Activated naive CD8-positive, alpha-beta T cell treated with anti-CD3 and anti-CD28 coated beads, Interleukin-2, amount 10 ng/mL, durations not matched to agents 7 days and 5 days (primary cell): ENCODE measurements at places on chromosomes 11 and 22.

GRCh38 chr11:67551127-67551526 is 27.9 kb upstream of the CABP2 start:
- no peak for DNase-seq

DNA sequence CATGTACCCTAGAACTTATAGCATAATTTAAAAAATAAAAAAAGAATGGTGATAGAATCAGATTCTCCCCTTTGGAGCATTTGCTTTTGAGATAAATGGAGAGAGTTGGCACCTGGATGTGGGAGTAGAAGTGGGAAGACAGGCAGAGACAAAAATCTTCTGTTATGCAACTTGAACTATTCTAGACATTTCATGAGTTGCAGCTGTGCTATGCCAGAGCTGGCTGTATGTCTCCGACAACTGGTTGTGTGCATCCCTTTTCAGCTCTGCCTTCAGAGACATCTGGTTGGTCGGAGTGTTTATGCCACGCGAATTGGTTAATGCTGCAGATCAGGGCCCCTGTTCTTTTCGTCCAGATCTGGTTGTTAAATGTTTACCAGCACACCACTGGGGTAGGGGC is 161.3 kb downstream of the JRKL start:
- DNase-seq = no peak

GRCh38 chr22:47784367-47784983 is 1022.0 kb downstream of the TBC1D22A start:
- DNase-seq = no peak

DNA sequence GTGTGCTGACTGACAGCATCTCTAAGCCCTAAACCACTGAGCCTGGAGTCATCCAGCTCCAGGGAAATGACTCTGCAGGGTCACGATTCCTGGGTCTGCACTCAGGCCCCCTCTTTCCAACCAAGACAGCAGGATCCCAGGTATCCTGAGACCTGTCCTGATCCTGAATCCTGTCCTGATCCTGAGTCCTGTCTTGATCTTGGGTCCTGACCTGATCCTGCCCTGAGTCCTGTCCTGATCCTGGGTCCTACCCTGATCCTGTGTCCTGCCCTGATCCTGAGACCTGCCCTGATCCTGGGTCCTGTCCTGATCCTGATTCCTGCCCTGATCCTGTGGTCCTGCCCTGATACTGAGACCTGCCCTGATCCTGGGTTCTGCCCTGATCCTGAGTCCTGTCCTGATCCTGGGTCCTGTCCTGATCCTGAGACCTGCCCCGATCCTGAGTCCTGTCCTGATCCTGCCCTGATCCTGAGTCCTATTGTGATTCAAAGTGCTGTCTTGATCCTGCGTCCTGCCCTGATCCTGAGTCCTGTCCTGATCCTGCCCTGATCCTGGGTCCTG is 1.4 kb upstream of the KRTAP5-6 start:
- DNase-seq = no peak

- no peak for DNase-seq
Measured at GRCh38 chr11:71252770-71253730, 673 bp upstream of the SHANK2 start.

DNA sequence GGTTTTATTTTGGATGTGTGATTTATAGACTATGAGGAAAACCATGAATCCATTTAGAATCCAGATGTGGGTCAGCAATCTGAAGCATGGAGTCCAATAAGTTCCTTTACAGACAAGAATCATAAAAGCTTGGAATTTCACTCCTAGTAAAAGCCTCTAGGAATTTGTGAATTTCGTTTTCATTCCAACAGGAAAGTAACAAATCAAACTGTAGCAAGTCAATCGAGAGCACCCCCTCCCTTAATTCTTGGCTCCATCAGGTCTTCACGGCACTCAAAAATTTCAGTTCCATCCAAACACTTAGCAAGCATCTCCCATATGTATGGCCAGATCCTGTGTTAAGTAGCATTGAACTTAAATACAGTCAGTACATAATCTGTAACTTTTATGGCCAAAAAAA is 143.6 kb upstream of the POU2AF2 start:
- no peak for DNase-seq

GRCh38 chr11:100562128-100562527 is 125.0 kb upstream of the ARHGAP42 start:
- DNase-seq = no peak

GRCh38 chr11:40683010-40683409 is 776.4 kb downstream of the LRRC4C start:
- no peak for DNase-seq

DNA sequence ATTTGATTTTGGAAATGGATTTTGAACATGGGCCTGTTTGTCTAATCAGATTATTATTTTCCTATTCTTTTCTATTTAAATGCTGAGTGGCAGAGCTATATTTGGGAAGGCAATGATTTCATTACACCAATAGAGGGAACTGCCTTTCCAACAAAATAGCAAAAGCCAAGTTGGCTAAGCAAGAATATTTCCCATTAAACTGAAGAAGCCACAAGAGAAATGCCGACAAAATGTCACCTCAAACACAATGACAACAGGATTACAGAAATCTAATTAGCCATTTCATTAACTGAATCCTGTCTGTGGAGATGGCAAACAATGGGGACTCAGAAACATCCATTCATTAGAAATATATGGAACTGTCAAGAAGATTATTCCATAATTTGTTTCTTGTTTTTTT is 1593.1 kb upstream of the RAG2 start:
- DNase-seq = no peak

DNA sequence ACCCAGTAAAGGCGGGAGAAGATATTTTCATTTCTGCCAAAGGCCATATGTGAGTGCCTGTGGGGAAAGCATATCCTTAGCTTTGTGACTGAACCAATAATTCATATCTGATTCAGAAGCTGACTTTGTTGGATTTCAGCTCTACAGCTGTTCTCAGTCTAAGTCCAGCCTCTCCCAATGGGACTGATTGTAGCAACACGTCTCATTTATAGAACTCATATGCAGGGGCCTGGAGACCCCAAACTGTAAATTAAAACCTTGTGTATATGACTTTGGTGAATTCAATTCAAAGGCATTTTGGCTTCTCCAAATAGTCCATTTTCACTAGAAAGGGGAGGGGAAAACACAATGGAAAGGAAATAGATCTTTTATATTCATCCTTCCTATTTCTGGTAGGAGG is 250.4 kb upstream of the SORL1-AS1 start:
- DNase-seq = no peak

DNA sequence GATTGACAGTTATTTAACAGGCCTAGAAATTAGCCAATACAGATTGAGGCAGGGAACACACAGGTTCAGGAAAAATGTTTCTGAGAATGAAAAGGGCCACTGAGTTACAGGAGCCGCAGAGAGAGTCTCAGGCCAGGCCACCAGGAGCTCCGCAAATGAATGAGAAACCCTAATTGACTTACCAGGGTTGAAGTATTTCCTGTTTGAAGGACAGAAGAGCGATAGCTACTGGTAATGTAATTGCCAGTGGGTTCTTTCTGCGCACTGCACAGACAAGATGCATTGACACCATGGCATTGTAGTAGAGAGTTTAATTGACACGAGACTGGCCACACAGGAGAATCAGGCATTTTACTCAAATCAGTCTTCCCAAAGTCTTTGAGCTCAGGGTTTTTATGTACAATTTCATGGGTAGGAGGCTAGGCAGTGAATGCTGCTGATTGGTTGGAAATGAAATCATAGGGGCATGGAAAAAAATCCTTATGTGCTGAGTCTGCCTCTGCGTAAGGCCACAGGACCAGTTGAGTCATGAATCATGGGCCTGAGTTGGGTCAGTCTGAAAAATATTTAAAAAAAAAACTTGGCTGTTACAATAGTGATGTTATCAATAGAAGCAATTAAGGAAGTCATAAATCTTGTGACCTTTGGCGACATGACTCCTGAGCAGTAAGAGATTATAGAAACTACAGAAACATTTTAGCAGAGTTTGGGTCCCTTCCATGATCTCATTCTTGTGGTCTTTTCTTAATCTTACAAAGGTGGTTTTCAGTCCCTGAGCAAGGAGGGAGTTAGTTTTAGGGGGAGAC is 203.8 kb downstream of the CASP12 start:
- DNase-seq = no peak

DNA sequence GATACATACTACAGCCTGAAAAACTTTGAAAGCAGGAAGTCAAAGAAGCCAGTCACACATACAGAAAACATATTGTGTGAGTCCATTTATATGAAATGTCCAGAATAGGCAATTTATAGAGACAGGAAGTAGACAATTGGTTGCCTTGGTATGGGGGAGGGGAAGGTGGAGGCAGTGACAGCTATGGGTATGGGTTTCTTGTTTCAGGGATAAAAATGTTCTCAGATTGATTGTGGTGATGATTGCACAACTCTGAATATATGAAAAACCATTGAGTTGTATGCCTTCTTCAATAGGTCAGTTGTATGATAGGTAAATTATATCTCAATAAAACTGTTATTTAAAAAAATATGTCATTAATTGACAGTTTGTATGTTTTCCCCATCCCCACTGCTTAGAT is 137.6 kb downstream of the SNX19 start:
- no peak for DNase-seq

DNA sequence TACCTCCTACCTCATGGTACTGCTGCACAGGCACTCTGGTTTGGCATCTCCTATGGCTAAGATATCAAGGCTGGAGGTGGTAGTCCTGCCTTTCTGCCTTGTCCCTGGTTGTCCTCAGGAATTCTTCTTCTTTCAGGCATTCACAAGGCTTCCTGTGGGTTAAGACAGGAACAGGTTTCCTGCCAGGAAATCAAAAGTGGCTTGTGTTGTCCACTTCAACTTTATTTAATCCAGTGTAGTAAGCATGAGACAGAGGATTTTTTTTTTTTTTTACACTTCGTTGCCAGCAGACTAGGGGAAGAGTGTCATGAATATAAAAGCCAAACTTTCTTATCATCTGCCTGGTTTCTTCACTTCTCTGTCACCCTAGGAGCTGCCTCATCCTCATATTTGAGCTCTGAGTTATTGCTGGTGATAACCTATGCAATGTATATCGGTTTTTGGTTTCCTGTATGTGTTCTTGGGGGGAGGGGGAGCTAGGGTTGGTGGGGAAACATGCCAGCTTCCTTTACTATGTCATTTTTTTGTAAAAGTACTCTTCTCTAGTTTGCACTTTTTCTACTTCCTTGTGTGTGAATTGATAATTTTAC is 50.2 kb downstream of the XKR3 start:
- DNase-seq = no peak

GRCh38 chr22:46749682-46750529 is 11.9 kb upstream of the CERK start:
- DNase-seq = no peak

DNA sequence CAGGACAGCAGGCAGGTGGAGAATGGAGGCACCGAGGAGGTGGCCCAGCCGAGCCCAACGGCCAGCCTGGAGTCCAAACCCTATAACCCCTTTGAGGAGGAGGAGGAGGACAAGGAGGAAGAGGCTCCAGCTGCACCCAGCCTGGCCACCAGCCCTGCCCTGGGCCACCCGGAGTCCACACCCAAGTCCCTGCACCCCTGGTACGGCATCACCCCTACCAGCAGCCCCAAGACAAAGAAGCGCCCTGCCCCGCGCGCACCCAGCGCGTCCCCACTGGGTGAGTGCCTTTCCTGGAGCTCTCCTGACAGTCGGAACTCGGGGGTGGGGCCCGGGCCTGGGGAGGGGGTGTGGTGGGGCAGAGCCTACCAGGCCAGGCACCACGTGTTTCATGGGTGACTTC is 19.7 kb downstream of the MICALL1 start:
- DNase-seq = no peak

GRCh38 chr11:128058580-128059208 is 528.7 kb downstream of the ETS1 start:
- DNase-seq = no peak

DNA sequence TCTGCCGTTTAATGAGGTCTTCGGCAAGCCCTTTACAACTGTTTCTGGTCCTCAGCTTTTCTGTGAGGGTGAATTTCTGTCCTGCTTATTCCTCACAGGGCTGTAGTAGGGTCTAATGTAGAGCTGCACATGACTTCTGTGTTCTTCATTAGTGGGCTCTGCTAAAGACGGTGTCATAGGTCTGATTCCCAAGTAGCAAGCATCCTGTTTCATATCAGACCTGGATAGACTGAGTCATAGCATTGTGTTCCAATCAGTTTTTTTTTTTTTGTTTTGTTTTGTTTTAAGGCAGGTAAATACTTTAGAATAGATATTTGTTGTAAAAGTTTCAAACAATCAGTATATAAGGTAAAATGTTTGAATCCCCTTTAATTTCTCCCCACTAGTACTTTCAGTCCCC is 35.4 kb downstream of the BIRC2 start:
- DNase-seq = no peak

DNA sequence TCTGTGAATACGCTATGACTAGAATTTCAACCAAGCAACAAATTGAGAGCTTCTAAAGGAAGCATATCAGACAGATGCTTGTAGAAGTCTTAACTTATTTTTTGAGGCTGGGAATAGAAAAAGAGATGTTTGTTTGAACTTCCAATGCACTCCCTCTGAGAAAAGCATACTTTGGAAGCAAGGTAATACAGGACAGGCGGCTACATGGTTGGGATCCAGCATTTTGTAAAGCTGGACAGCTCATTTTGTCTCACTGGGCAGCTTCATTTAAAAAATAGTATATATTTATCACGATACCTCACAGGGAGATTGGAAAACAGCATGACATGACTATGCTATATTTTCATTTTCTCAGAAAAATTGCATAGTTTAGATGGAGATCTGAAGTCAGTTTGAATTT is 821.3 kb upstream of the API5 start:
- DNase-seq = no peak
